ENCODE measurements at places on chromosomes 2 and 18. TPM values are rescaled to one million over a fixed set of nuclear protein-coding genes. Genes with fewer than 3 reads are reported as not detected.

- DNase-seq = peak; percentile 88
- H3K27ac ChIP-seq = no peak overlapping the region
- H3K36me3 ChIP-seq = no peaks in the 10 kb centered on the region
- peaks cover 21% of the 10 kb centered on the region for H3K4me1 ChIP-seq
Measured at GRCh38 chr2:62014102-62014501, 108.6 kb downstream of the COMMD1 start.

- peak overlapping the region; percentile 47 for H3K4me3 ChIP-seq
- DNase-seq = peak; percentile 26
- peak overlapping the region; percentile 95 for H3K27ac ChIP-seq
Measured at GRCh38 chr2:118089139-118089800, 999 bp downstream of the INSIG2 start.

- no peak overlapping the region for H3K27ac ChIP-seq
- no peaks in the 10 kb centered on the region for H3K27me3 ChIP-seq
- no peak for DNase-seq
- H3K4me3 ChIP-seq = no peak overlapping the region
- H3K4me1 ChIP-seq = no peaks in the 10 kb centered on the region
- H3K36me3 ChIP-seq = no peaks in the 10 kb centered on the region
Measured at GRCh38 chr2:24874035-24874434, 46.0 kb downstream of the ADCY3 start.

TCF23 gene
- total RNA-seq = not detected

- H3K27me3 ChIP-seq = no peaks in the 10 kb centered on the region
- H3K4me3 ChIP-seq = no peak overlapping the region
- no peaks in the 10 kb centered on the region for H3K4me1 ChIP-seq
- H3K27ac ChIP-seq = no peak overlapping the region
- H3K36me3 ChIP-seq = no peaks in the 10 kb centered on the region
Measured at GRCh38 chr2:59083075-59083828, 842.1 kb upstream of the FANCL start.

- peaks cover 35% of the 10 kb centered on the region for H3K4me1 ChIP-seq
- H3K4me3 ChIP-seq = no peak overlapping the region
- H3K27ac ChIP-seq = no peak overlapping the region
- H3K27me3 ChIP-seq = no peaks in the 10 kb centered on the region
Measured at GRCh38 chr2:120541553-120541932, 194.1 kb upstream of the GLI2 start.

LOXHD1 gene
- not detected for total RNA-seq

- H3K27ac ChIP-seq = no peak overlapping the region
- H3K4me1 ChIP-seq = no peaks in the 10 kb centered on the region
- no peak for DNase-seq
- no peak overlapping the region for H3K4me3 ChIP-seq
- no peaks in the 10 kb centered on the region for H3K27me3 ChIP-seq
Measured at GRCh38 chr2:173828189-173829142, 136.7 kb downstream of the SP3 start.

ALLC gene
- 0.25 TPM for total RNA-seq

FBXO41 gene
- total RNA-seq = 0.65 TPM

TEKT4 gene
- not detected for total RNA-seq

GRCh38 chr2:147646818-147647468 is 197.9 kb upstream of the ACVR2A start:
- no peaks in the 10 kb centered on the region for H3K36me3 ChIP-seq
- no peaks in the 10 kb centered on the region for H3K27me3 ChIP-seq
- no peak for DNase-seq

DNA sequence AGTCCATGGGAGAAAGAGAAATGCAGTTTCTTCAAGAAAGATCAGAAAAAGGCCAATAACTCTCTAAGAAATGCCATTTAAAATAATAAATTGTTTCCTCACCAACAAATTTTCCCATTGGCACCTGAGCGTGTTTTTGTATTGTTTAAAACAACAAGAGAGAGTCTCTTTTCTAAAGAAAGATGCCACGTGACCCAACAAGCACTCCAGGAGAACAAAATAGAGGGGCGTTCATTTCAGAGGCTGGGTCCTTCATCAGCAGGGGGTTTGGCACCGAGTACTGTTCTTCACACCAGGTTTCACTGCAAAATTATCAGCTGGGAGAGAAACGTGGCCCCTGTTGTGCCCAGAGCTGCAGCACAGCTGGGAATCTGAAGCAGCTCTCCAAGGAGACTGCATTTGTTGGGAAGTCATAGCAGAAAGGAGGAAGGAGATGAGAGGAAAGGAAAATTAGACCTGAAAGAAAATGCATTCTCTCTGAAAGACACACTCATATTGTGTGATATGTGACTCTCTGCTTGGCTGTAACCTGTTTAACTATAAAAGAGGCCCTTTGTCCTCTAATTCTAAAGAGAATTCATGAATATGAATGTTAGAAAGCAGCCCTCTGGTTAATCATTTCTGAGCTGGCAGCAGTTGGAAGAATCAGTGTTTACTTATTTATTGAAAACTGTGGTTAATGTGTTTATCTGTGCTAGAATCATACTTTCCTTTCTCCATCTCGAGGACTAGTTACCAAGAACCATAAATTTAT is 205.3 kb upstream of the CDH20 start:
- no peak for DNase-seq
- no peaks in the 10 kb centered on the region for H3K4me1 ChIP-seq
- H3K27ac ChIP-seq = no peak overlapping the region
- H3K4me3 ChIP-seq = no peak overlapping the region
- no peaks in the 10 kb centered on the region for H3K27me3 ChIP-seq

SLC38A11 gene
- 0.58 TPM for total RNA-seq

DNA sequence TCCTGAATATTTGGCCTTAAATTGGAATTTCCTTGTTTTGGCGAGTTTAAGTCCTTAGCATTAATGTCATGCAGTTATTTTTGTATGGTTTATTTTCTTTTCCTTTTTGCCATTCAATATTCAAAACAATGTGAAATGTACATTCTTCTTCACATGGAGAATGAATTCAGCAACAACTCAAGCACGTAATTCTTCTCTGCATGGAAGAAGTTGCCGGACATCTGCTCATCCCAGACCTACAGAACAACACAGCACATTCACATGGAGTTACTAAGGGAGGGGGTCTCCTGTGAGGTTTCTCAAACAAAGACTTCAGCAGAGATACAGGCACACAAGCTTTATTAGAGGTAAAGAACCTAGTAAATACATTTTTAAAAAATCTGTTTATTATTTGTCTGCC is 236.8 kb downstream of the SATB2 start:
- no peak for DNase-seq
- no peak overlapping the region for H3K27ac ChIP-seq
- H3K27me3 ChIP-seq = no peaks in the 10 kb centered on the region
- H3K4me3 ChIP-seq = no peak overlapping the region
- no peaks in the 10 kb centered on the region for H3K36me3 ChIP-seq

TUBB8B gene
- not detected for total RNA-seq

- H3K27me3 ChIP-seq = no peaks in the 10 kb centered on the region
- H3K36me3 ChIP-seq = no peaks in the 10 kb centered on the region
- H3K4me1 ChIP-seq = no peaks in the 10 kb centered on the region
- DNase-seq = no peak
- H3K4me3 ChIP-seq = peak overlapping the region; percentile 25
Measured at GRCh38 chr2:236570081-236570868, 650 bp downstream of the ACKR3 start.

LIMS2 gene
- 37.7 TPM for total RNA-seq

- no peak overlapping the region for H3K4me3 ChIP-seq
- no peak for DNase-seq
- H3K27ac ChIP-seq = no peak overlapping the region
- no peaks in the 10 kb centered on the region for H3K36me3 ChIP-seq
- no peaks in the 10 kb centered on the region for H3K4me1 ChIP-seq
Measured at GRCh38 chr2:199861132-199861774, 10.3 kb upstream of the FTCDNL1 start.

GRCh38 chr18:62717169-62717924 is 2.0 kb downstream of the PHLPP1 start:
- no peaks in the 10 kb centered on the region for H3K4me1 ChIP-seq
- peak overlapping the region; percentile 70 for H3K4me3 ChIP-seq
- DNase-seq = no peak
- H3K27ac ChIP-seq = peak overlapping the region; percentile 95
- no peaks in the 10 kb centered on the region for H3K36me3 ChIP-seq
- H3K27me3 ChIP-seq = no peaks in the 10 kb centered on the region

DNER gene
- not detected for total RNA-seq

POLR1B gene
- 20.5 TPM for total RNA-seq

MC4R gene
- total RNA-seq = not detected

BCL2 gene
- 2.6 TPM for total RNA-seq

DNA sequence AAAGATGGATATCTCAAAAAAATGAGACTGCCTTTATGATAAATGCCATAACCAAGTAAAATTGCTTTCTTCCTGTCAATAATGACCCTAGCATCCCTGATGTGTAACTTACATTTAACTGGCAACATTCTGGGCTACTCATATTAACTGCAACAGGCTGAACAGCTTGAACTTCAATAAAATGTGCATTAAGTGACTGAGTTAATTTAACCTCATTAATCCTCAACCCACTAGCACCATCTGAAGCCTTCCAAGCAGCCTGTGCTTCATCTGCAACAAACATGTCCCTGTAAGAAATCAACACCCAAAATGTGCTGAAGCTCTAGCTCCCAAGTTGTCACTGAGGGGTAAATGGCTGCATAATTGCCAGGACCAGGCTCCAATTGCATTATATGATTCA is 296.2 kb upstream of the ZC3H15 start:
- H3K4me3 ChIP-seq = no peak overlapping the region
- no peaks in the 10 kb centered on the region for H3K4me1 ChIP-seq
- DNase-seq = no peak
- H3K27me3 ChIP-seq = no peaks in the 10 kb centered on the region
- H3K36me3 ChIP-seq = no peaks in the 10 kb centered on the region

- H3K4me1 ChIP-seq = no peaks in the 10 kb centered on the region
- DNase-seq = no peak
- H3K36me3 ChIP-seq = no peaks in the 10 kb centered on the region
- H3K4me3 ChIP-seq = no peak overlapping the region
- H3K27ac ChIP-seq = no peak overlapping the region
Measured at GRCh38 chr18:26438980-26439379, 109.4 kb downstream of the KCTD1 start.

- H3K4me3 ChIP-seq = no peak overlapping the region
- H3K4me1 ChIP-seq = peaks cover 31% of the 10 kb centered on the region
- no peaks in the 10 kb centered on the region for H3K36me3 ChIP-seq
- DNase-seq = no peak
Measured at GRCh38 chr18:76953156-76953555, 130.8 kb downstream of the ZNF236 start.

SOCS6 gene
- 18.0 TPM for total RNA-seq

DNA sequence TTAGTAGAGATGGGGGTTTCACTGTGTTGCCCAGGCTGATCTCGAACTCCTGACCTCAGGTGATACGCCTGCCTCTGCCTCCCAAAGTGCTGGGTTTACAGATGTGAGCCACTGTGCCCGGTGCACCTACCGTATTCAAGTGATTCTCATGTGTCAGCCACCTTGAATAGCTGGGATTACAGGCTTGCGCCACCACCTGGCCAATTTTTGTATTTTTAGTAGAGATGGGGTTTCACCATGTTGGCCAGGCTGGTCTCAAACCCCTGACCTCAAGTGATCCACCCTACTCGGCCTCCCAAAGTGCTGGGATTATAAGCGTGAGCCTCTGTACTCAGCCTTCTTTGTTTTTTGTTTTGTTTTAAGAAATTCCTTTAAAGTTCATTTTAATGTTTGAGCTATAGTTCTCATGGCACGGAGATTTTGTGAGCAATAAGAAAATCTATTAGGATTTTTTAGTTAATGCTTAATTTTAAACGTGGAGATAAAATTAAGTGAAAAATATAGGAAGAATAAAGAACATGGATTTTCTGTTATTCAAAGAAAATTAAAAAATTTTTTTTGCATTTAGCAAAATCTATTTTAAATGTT is 242.6 kb downstream of the PHLPP1 start:
- peaks cover 6% of the 10 kb centered on the region for H3K36me3 ChIP-seq
- H3K4me1 ChIP-seq = no peaks in the 10 kb centered on the region
- peak; percentile 27 for DNase-seq
- H3K27ac ChIP-seq = no peak overlapping the region
- no peaks in the 10 kb centered on the region for H3K27me3 ChIP-seq
- H3K4me3 ChIP-seq = no peak overlapping the region

KIAA2012 gene
- total RNA-seq = 0.56 TPM

- DNase-seq = peak; percentile 42
- H3K4me3 ChIP-seq = no peak overlapping the region
- no peaks in the 10 kb centered on the region for H3K27me3 ChIP-seq
- H3K36me3 ChIP-seq = no peaks in the 10 kb centered on the region
Measured at GRCh38 chr2:25454824-25455611, 113.3 kb upstream of the DNMT3A start.

KCNF1 gene
- not detected for total RNA-seq

Measured in right lobe of liver (tissue), 6 donors.